ENCODE measurements at places on chromosomes 5 and 9.

DNA sequence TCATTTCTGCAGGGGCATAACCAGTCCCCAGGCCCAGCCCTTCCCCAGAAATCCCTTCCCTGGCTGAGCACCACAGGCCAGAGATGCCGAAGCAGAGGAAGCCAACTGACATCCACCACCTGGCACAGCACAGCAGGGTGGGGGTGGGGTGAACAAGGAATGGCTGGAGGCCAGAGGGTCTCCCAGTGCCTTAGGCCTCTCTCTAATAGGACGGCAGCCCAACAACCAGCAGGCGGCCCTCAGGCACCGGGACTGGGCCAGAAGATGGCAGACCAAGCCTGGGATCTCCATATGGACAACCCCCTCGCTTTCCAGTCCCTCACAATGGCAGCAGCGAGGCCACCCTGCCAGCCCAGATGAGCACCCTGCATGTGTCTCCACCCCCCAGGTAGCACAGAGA lies 13.2 kb downstream of the PDLIM4 start:
- DNase-seq, result no peak

GRCh38 chr9:37410969-37411785 lies 11.3 kb upstream of the GRHPR start:
- no peak for DNase-seq

DNA sequence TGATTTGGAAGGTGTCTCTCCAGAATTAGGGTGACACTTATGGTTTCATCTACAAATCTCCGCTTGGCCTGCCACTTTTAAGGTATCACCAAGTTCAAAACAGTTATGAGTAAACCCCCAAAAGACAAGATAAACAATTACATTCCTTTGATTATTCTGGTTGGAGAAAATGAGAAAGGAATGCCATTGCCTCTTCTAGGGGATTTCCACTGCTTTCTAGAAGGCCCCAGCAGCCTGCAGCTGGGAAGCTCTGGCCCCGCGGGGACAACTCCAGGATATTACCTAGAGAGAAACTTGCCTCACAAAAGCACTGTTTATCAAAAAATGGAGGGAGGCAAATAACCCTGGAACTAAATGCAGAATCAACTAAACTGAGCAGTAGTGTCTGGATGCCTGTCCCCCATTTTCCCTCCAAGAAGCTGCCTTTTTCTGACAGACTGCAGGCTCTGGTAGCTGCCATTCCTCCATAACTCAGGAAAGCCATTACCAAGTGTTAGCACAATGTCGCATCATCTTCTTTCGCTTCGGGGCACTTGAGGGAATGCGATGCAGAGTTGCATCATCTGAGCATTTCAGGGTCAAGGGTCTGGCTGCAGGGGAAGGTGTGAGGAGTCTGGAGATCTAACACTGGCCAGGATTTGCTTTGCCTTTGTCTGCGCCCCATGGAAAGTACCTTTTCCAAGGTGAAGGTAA lies 71.5 kb upstream of the PLPP6 start:
- DNase-seq, result no peak

GRCh38 chr9:136750526-136750925 lies 2.2 kb upstream of the LCN6 start:
- no peak for DNase-seq

DNA sequence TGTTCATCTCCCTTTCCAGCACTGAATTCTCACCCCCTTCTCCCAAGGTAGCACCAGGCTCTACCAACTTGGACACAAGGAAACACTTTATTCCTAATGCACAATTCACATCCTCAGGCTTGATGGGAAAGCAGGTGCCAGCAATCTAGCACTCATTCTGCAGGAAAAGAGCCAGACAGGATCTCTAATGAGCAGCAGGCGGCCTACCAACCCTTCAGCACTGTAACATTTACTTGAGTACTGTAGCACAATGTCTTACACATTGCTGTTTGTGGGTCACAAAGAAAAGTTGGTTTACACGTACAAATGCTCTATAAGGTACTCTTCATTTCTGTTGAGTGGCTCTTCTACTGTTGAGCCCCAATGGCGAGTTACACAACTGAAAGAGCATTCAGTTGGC lies 254.4 kb downstream of the MLLT3 start:
- DNase-seq, result no peak

DNA sequence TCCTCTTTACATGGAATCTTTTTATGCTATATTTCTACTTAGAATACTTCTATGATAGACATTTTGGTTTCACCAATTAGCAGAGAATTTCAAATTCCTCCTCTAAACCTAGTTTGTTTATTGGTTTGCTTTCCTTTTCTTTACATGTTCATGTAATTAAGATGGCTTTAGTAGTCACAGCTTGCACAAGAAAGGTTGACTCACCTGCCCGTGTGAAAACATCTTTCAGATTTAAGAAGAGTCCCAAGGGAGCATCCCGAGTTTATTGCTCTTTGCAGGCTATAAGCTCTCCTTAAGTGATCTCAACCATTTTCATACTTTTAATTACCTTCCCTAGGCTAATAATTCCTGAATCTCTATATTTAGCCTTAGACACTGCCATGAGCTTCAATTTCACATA lies 28.9 kb downstream of the TYRP1 start:
- DNase-seq, result no peak

- DNase-seq, result no peak
Measured at GRCh38 chr5:76718381-76718832, 2.5 kb downstream of the F2R start.

DNA sequence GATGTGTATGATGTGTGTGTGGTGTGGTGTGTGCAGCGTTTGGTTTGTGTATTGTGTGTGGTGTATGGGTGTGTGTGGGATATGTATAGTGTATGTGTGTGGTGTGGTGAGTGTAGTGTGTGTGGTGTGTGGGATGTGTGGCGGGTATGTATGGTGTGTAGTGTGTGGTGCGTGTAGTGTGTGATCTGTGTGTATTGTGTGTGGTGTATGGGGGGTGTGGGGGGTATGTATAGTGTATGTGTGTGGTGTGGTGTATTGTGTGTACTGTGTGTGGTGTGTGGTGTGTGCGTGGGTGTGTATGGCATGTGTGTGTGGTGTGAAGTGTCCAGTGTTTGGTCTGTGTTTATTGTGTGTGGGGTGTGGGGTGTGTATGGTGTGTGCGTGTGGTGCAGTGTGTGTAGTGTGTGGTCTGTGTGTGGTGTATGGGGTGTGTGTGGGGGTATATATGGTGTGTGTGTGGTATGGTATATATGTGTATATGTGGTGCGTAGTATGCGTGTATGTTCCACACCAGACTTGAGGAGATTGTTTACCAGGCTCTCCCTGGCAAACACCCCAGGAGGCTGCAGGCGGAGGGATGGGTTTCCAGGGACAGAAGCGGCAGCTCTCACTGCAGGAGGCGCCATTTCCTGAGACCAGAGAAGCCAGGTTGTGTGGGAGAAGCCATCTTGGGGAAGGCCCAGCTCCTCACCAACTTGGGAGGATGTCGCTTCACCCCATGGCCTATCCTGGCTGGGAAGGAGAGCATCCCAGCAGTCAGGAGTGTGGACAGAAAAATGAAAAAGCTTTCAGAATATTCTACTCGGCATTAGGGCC lies 138.1 kb downstream of the NXNL2 start:
- no peak for DNase-seq

DNA sequence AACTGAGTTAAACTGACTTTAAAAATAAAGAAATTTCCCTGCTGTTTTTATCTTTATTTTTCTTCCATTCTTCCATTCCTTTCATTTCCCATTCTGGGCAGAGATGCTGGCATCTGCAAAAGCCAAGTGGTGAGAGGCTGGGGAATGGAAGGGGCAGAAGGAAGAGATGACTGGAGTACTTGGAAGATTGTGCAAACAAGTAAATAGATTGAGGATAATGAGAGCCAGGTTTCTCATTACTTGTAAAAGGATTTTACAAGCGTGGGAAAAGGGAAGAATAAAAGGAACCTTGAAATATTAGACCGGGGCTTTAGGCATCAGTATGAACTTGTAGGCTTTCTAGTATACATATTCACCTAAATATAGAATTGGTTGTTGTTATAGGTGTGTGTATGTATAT lies 341.2 kb downstream of the CAAP1 start:
- DNase-seq, result no peak

GRCh38 chr5:84729326-84729725 lies 344.6 kb upstream of the EDIL3 start:
- no peak for DNase-seq

DNA sequence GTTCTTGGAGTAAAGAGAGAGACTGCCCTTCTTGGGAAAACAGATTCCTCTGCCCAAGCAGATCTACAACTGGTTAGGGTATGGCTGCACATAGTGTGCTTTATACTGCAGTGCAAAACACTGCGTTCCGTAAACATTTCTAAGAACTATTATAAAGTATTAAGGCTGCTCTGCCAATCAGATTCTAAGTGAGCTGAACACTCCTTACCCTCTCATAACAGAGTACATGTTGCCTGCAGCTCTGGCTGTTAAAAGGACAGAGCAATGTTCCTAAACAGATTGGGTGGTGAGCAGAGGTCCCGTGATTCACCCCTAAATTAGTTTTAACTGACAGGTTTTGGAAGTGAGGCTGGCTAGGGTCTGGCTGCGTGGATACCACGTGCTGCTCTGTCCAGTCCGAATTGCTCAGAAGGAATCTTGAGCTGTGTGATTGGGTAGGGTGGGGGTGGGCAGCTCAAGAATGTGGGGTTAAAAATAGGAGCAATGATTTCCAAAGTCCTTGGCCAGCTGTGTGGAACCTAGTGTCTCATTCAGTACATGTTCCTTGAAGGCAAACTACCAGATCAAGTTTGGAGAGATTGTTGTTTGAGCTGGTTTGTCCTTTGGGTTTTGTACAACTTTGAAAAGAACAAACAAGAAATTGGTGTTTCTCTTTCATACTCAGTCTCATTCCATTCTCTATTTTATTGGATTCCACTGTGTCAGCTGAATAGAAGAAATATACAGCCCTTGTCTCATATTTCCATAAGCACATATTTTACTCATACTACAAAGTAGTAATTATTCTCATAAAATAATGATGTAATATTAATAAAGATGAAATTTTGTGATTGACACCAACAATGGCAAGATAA lies 497.6 kb upstream of the CD180 start:
- DNase-seq, result no peak

DNA sequence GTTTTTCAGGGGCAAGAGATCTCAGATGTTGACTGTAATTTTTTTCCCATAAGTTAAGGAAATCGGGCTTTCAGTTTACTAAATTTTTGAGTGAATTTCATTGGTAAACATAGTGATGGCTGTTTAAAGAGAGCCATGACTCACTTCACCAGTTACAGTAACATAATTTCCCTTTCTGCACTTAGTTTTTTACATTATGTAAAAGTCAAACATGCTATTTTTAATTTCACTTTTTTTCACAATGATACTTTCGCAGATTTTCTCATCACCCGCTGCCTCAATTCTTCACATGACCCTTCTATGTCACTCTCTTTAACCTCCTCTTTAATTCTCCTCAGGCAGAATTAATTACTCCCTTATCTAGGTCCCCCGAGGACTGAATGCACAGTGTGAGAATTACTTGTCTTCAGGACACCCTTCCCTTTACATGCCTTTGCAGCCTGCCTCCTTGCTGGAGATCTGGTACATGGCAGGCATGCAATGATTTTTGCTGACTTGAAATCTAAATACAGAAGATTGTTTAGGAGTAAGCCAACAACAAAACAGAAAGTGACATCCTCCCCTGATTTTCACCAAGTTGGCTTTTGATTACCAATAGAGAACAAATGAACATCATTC lies 217.5 kb upstream of the S1PR3 start:
- no peak for DNase-seq
